ENCODE measurements at places on chromosomes 7 and 10.

DNA sequence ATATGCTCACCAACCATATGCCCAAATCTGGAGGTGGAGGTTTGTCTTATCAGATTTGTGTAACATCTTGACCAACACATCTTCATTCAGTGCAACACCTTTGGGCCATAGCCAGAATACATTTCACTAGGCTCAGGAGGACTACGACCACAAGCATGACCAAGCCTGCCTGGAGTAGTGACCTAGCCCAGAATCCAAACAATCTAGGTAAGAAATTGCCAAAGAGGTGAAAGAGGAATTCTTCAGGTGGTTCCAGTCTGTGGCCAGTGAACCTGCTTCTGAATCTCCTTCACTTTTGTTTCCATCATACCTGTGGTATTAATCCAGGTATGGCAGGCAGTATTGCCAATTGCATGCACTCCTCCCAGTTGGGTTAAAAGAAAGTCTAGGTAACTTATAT is 112.8 kb upstream of the RAB18 start:
- no peak for DNase-seq

- no peak for DNase-seq
Measured at GRCh38 chr7:71320916-71321315, 189.0 kb downstream of the GALNT17 start.

- no peak for DNase-seq
Measured at GRCh38 chr10:129501652-129502436, 34.8 kb downstream of the MGMT start.

GRCh38 chr10:122213766-122214165 is 57.3 kb upstream of the BTBD16 start:
- no peak for DNase-seq

DNA sequence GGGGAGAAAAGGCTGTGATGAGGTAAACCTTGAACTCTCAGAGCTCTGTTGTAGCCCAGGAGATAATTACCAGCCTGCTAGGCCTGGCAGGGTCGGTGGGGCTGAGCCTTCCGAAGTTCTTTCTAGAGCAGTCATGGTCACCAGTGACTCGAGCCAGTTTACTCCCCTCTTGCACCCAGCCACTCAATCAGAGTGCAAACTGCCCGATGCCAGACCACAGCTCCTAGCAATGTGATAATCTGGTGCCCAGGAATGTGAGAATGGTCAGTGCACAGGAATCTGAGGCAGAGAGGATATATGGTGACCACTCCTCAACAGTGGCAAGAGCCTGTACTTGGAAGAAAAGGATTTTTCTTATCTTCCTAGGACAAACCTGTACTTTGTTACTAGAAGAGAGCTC is 46.4 kb upstream of the KMT2E start:
- no peak for DNase-seq

DNA sequence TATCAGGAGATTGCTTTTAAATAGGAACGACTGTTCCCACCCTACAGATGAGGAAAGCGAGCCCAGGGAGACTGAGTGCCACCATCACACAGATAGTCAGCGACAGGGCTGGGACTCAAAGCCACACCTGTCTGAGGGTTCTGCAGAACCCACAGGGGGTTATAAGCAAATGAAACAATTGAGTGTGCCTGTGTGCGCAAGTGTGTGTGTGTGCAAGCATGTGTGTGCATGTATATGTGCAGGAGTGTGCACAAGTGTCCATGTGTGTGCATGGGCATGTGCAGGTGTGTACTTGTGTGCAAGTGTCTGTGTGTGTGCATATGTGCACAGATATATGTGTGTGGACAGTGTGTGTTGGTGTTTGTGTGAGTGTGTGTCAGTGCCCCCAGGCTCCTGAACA is 280.2 kb downstream of the GRID1 start:
- no peak for DNase-seq

- no peak for DNase-seq
Measured at GRCh38 chr10:50600831-50601477, 22.8 kb downstream of the SGMS1 start.

GRCh38 chr10:90846746-90847145 is 11.1 kb downstream of the HTR7 start:
- DNase-seq: no peak

GRCh38 chr7:20199015-20199737 is 18.0 kb downstream of the MACC1 start:
- no peak for DNase-seq

DNA sequence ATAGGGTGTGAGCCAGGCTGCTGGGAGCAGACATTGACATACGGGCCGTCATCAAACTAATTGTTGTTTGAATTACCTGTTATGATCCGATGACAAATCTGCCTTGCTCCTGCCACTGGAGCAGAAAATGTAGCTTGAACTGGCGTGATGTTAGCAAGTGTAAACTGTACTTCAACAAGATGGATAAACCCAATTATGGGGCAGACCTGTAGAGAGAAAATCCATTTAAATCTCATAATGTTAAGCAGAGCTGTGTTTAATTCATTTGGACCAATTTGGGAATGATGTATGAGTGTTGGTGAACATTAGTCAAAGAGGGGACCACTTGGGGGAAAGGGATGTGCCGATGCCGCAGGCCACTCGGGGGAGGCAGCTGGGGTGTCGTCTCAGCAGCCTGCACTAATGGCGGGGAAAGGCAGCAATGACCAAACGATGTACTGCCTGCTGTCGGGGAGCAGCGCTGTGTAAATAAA is 27.4 kb downstream of the TCF7L2 start:
- DNase-seq: no peak

DNA sequence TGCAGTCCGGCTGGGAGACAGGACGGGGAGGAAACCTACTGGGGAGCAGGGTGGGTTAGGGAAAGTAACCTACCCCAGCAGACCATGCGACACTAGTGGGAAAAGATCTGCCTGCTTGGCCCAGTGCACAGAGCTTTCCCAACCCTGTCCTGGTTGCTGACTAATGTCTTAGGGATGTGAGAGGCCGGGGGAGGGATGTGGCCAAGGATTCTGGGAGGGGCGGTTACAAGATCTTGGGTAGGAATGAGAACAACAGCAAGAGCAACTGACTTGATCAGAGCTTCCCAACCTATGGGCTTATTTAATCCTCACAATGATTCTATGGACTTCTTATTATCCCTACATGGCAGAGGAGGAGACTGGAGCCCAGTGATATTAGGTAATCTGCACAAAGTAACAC is 24.0 kb upstream of the EIF5AL1 start:
- DNase-seq: no peak

DNA sequence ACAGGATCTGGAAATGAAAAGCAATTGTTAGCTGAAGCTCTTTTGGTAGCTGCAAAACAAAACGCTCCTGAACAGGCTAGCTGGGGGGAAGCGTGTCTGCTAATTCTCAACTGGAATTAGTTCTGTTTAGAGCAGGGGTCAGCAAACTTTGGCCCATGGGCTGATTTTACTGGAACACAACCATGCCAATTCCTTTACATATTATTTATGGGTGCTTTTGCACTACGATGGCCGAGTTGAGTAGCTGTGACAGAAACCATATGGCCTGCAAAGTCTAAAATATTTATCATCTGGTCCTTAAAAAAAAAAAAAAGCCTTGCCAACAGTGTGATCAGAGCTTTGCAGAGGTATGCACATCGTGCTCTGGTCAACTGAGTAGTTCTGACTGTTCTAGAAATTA is 108.4 kb upstream of the PDLIM1 start:
- DNase-seq: no peak

DNA sequence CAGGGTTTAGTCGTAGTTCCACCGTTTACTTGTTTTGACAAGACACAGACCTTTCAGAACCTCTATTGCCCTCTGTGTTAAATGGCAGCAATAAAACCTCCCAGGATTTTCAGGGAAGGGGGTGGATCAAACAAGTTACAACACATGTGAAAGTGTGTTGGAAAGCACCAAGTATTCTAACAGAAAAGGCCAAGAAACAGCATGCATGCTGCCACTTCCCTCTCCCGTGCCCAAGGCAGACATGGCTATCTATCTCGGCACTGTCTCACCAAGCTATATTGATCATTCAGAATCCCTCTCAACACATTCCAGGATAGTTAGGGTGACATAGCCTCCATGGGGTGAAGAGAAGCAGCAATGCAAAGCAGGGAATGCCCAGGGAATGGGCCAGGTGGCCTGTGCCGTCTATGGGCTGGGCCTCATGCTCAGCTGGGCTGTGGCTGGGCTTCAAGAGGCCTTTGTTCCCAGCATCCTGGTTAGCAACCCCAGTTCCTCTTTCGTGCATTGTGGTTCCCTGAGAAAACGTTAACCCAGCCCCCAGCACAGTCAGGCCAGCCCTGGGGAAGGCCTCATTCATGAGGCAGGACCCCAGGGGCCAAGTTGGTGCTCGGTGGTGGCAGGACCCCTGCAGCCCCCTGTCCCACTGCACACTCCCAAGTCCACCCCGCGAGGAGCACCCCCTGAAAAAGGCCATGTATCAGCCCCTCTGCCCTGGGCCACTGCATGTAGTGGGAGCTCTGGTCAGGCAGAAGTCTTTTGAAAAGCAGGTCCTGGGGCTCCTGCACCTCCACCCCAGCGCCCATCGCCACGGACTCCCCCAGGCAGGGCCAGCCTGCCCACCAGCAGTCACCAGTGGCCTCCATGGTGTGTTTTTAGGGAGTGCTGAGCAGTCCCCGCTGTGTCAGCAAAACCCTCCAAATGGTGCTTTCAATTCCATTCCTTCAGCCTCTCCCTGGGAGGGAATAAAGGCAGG is 25.5 kb downstream of the VSIR start:
- DNase-seq: no peak

- no peak for DNase-seq
Measured at GRCh38 chr7:8931906-8932646, 498.7 kb downstream of the NXPH1 start.

GRCh38 chr10:70481105-70481504 is 2.5 kb downstream of the PALD1 start:
- no peak for DNase-seq

- DNase-seq: no peak
Measured at GRCh38 chr7:24741679-24742505, 15.4 kb downstream of the GSDME start.

DNA sequence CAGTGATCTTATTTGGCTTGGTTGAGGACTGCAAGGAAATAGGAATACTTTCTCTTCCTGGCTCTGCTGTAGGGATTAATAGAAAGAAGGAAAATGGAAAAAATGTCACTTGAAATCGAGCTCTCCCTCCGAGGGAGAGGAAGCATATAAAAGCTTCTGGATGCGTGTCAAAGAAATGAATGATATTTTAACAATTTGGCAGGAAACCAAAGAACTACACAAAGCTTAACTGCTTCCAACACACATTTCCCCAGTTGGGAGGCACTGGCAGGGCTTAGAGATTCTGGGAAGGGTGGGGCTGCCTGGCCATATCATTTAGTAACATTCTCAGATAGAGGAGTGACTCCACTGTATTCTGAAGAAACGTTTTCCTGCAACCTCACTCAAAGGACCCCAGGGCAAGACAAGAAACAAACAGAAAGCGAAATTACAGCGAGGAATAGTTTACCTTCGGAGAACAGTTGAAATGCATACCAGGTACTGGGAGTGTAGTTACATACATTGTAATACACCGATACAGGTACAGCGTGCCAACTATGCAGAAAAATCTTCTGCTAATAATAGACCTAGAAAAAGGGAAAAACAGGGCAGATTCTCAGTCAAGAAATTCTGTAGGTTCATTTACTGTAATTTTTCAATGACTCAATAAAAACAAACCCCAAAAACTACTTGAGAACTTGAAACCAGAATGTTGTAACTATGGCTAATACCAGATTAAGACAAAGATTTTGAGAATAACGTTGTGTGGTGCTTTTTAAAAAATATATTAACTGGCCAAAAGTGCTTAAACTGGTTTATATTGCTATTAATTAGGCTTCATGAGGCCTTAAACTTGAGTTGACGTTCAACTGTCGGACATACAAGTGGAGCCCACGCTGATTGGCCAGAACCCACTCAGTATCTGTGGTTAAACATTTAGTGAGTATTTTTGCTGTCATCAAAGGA is 75.7 kb upstream of the ASAH2 start:
- DNase-seq: no peak

GRCh38 chr7:6057316-6058129 is 26.3 kb downstream of the ANKRD61 start:
- DNase-seq: no peak

GRCh38 chr10:100174699-100175677 is 10.8 kb downstream of the ERLIN1 start:
- no peak for DNase-seq

DNA sequence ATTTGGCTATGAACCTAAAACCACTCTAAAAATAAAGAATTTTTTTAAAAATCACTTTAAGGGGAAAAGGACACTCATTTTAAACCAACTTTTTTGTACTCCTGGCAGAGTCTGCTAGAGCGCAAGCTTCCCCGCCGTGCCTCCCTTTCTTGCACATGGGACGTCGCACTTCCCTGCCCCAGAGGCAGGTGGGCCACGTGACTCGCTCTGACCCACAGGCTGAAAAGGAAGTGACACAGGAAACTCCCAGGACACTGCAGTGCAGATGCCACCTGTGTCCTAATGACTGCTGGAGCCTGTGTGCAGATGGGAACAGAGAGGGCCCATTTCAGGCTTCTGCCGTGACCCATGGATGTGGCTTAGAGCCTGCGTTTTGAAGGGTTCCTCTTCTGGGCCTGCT is 142.1 kb upstream of the LANCL2 start:
- no peak for DNase-seq

DNA sequence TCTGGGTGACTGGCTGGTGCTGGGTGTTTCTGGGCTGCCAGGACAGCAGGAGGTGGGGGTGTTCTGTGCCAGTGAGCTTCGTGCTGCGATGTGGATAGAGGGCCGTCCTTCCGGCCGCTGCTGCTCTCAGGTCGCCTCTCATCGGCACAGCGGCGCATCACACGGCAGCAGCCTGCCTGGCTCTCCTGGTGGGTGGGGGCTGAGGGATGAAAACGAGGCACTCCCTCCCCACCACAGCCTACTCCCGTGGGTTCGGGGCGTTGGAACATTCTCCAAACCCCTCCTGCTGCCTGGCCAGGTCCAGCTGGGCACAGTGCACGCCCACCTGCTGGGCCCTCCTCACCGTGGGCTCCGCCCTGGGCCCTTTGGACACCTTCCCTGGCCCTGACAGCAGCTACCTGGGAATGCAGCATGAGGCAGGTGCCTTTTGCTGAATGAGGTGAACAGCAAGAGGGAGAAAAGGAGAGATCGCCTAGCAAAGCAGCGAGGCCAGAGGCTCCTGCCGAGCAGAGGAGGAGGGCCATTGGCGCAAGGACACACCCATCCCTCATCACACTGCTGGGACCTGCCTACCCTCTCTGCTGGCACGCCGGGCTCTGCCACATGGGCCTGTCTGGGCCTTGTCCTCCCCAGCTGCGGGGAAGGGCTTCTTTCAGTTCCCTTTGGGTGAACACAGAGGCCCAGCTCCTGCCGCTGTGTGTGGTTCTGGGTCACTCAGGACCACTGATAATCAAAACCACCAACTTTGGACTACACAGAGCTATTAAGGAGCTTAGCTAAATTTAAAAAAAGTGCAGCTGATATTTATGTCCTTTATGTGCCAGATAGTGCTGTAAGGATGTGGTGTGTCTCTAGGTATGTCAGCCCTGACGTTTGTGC is 33.4 kb downstream of the INPP5A start:
- DNase-seq: no peak

- no peak for DNase-seq
Measured at GRCh38 chr7:25726170-25726780, 425.7 kb upstream of the NFE2L3 start.
